ENCODE measurements at places on chromosomes 6 and 20.

DNA sequence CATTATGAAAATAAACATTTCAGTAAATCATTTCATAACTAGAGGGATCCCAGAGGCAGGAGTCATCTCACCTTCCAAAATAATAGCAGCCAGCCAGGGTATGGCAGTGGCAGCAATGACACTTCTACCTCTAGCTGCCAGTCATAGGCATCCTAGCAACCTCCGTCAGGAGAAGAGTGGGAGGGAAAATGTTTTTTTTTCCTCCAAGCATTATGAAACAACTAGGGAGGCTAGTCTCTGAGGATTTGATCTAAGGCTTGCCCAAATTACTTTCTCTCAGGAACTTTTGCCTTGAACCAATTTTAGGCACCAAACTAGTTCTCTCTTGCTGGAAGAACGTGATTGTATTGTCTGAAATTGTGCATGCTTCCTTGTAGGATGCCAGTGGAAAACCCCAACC is 208.7 kb upstream of the PREP start:
- DNase-seq: no peak

- no peak for DNase-seq
Observed at GRCh38 chr6:33075568-33076405, at the start of gene HLA-DPB1. HLA-DPB1 (plus strand) TSS chr6:33075990; CDS start chr6:33076042, 52 bp downstream.

DNA sequence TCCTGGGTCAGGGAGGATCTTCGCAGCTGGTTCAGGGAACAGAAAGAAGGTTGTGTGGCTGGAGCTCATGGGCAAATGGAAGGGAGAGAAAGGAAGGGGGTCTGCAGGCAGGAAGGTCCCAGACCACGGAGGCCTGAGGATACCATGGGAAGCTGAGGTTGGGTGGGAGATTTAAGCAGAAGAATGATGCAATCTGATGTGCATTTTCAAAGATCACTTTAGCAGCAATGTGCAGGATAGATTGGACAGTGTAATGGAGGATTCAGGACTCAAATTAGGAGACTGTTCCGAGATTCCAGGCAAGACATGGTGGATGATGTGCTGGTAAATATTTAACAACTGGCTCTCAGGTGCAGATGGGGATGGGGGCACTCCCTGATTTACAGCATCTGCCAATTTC is 5.8 kb upstream of the RRBP1 start:
- no peak for DNase-seq

GRCh38 chr20:63694584-63695423 is 1.6 kb upstream of the TNFRSF6B start:
- DNase-seq: no peak

- DNase-seq: no peak
Observed at GRCh38 chr6:169407325-169407724, 153.7 kb upstream of the THBS2 start.

- no peak for DNase-seq
Observed at GRCh38 chr20:44613575-44613974, 31.2 kb downstream of the PKIG start.

DNA sequence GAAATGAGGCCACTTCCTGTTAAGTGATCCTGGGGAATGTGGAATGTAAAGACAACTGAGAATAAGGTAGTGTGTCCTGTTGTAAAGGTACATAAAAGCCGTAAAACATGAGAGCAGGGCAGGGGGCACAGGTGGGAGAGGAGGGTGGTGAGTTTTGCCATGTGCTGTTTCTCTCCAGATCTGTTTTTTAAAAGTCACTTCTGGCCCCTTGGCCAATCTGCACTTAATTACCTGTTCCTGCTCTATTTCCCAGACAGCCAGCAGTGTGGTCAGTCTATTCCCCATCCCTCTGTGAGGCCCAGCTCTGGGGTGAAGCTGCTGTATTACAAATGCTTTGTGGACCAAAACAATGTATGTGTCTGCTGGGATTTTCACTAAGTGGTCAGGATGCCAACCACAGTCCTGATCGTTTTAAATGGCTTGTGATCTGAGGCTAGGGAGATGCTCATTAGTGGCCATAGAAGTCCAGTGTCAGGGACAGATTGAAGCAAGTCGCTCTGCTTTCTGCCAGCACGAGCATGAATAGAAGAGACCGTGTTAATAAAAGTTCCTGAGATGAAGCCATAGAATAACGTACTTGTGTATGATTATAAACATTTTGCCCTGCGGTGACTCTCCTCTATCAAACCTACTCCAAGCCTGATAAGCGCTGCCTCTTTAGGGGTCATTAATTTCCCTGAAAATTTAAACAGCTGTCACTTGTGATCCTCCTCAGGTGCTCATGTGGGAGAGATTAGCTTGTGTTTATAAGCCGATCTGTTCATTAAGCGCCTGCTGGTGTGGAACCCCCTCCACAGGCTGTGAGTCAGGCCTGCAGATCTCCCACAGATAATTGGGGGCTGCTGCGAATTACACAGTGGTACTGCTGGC is 111.8 kb upstream of the CENPW start:
- no peak for DNase-seq

- DNase-seq: no peak
Observed at GRCh38 chr20:33443006-33443511, 504 bp downstream of the SNTA1 start.

- DNase-seq: no peak
Observed at GRCh38 chr6:87504441-87504840, 31.7 kb downstream of the SLC35A1 start.

DNA sequence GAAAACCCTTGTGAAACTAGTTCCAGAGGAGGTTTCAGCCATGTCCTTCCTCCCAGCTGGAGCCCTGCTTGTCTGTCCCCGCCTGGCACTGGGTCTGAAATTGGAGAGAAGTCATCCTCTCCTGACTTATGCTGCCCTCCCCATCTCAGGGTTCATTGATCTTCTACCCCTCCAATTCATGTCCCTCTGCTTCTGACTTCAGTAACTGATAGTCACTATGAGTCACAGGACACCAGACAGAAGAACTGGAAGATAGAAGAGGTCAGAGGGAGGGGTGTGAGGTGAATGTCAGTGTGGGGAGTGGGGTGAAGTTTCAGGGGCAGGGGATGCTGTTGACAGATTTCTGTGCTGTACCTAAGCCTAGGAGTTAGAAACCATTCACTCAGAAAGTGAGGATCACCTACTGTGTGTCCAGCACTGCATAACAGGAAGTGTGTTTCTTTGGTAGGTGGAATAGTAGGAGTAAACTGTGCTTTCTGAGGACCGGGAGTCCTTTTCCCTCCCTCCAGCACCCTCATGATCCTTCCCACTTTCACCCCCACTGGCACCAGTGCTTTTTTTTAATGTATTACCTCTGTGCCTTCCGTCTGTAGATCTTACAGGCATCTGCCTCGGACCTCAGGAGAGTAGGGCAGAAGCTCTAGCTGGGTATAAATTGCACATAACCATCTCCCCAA is 627 bp upstream of the RPP21 start:
- no peak for DNase-seq

DNA sequence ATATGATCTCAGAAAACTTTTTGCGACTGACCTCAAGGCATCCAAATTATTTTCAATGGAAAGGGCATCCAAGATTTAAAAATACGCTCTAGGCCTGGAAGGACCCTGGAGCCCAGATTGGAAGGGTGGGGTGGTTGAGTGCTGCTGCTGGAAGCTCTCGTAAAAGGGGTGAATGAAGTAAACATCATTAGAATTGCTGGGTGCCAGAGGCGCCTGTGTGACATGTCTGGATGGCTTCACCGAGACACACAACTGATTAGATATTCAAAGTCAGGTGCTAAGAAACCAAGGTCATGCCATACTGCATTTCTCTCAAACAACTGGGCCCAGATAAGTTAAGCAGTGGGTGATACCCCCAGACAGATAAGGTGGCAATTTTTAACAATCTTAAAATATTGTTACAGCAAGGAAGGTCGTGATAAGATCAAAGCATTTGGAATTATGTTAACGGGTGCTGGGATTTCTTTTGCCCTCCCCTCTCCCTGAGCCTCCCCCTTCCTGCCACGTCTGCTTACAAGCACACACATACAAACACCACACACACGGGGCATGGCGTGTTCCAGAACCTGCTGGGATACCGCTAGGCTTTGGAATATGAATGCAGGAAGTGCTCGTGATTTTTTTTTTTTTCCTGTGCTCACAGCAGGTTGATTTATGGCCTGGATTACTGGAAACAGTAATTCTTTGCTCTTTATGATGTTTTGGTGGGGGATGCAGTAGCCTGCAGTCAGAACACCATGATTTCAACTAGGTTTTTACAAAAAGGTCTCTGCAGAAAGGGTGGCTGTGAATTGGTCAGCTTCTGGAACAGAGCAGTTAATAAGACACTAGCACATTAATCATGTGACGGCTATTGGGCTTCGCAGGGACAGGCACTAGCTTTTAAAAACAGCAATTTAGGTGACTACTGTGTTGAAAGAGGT is 551.2 kb downstream of the QKI start:
- DNase-seq: peak; percentile 28
